ENCODE measurements at places on chromosomes 6 and 20.

DNA sequence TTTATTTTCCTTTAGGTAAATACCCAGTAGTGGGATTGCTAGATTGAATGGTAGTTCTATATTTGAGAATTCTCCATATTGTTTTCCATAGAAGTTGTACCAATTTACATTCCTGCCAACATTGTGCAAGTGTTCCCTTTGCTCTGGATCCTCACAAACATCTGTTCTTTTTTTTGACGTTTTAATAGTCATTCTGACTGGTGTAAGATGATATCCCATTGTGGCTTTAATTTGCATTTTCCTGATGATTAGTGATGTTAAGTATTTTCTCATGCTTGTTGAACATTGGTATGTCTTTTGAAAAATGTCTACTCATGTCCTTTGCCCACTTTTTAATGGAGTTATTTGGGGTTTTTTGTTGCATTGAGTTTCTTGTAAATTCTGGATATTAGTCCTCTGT is 85.6 kb downstream of the UBE3D start:
- DNase-seq, result no peak

DNA sequence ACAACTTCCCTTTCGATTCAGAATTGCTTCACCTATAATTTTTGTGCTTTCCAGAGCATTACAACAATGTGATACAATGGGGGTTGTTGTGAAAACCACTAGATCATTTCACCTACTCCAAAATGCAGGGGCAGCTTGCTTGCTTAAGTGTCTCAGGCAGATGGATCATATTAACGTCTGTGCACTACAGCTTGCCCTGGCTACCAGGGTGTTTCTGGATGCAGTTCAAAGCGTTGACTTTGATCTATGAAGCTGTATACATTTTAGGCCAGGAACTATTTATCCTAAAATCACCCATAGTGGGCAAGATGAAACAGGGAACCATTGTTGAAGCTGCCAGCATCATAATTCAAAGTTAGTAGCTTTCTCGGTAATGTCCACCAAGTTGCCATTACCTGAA is 339.5 kb upstream of the HSF2 start:
- no peak for DNase-seq

GRCh38 chr6:15763837-15764236 is 101.0 kb upstream of the DTNBP1 start:
- DNase-seq, result no peak

DNA sequence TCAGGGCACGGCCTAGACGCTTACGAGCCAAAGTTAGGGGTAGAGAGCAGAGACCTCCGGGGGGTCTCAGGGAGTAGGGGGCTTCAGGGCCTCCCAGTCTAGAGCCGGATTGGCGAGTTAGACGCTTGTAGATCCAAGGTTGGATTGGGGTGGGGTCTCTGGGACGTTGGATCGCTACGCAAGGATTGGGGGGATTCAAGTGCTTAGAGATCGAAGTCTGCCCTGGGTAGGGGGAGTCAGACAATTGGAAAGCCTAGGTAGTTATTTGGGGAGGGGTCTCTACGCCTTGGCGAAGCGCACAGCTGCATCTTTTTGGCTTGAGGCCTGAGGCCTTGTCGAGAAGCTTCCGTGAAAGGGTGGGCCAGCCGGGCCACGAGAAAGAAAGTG is 469 bp downstream of the STX16 start:
- DNase-seq, result no peak

DNA sequence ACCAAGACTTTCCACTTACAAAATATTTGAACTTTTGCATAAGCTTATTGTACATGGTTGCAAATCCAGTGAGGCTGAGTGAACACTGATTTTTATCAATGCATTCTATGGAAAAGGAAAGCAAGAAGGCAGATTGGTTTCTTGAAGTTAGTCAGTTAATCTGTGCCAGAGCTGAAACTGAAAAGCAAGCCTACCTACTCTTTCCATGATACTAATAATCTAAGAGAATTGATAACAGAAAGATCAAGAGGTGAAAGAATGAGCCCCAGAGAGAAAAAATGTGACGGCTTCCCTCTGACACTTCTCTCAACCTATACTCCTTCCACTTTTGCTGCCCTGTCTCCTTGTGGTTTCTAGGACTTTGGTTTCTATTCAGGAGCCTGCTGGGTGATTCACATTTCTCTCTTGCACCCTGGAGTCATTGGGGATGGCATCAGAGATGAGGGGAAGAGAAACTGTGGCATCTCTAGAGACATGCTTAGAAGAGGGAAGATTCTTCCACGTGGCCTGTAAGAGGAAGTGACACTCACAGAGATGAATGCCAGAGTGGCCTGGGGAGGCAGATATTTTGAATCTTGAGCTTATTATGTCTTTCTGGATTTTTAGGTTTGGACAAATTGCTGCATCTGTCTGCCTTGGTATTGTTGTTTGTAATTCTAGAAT is 158.6 kb upstream of the RIMS1 start:
- no peak for DNase-seq

GRCh38 chr6:144778773-144779492 is 493.8 kb downstream of the UTRN start:
- DNase-seq, result no peak

GRCh38 chr6:16756660-16757255 is 4.5 kb downstream of the ATXN1 start:
- DNase-seq, result no peak

- peak; percentile 58 for DNase-seq
Observed at GRCh38 chr6:111874025-111874415, 768 bp upstream of the FYN start.

- no peak for DNase-seq
Observed at GRCh38 chr20:10402938-10403608, 30.9 kb downstream of the MKKS start.

GRCh38 chr20:59778615-59779200 is 154.7 kb downstream of the SYCP2 start:
- no peak for DNase-seq

DNA sequence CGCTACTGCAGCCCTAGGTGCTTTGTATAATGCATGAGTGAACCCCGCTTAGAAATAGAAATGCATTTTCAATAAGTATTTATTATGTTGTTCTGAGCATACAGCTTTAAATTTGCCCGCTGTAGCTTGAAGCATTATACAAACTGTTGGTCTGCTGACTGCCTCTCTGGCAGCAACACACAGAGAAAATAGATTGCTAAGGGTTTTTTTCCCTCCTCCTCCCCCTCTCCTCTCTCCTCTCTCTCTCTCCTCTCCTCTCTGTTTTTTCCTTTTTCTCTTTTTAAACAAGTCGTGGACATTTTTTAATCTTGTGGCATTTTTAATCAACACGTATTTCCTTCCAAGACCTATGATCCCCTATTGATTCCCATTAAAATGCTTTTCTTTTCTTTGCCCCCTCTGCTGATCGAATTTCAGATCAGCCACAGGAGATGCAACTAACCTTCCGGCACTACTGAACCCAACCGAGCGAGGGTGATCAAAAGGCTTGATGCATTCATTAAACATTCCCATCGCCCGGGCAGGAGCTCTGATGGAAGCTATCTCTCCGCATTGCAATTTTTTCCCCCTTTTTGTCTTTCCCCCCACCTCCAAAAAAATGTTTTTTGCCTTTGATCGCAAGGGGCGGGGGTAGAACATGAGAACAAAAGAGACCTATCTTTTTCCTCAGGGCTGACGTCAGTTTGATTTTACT is 90.7 kb upstream of the ARID1B start:
- DNase-seq, result peak; percentile 28

- DNase-seq, result peak; percentile 95
Observed at GRCh38 chr6:135114355-135115145, 59.9 kb upstream of the HBS1L start.

- DNase-seq, result no peak
Observed at GRCh38 chr6:29919506-29920445, 22.6 kb upstream of the HLA-A start.

GRCh38 chr20:32582659-32583580 is 2.2 kb downstream of the NOL4L start:
- no peak for DNase-seq

DNA sequence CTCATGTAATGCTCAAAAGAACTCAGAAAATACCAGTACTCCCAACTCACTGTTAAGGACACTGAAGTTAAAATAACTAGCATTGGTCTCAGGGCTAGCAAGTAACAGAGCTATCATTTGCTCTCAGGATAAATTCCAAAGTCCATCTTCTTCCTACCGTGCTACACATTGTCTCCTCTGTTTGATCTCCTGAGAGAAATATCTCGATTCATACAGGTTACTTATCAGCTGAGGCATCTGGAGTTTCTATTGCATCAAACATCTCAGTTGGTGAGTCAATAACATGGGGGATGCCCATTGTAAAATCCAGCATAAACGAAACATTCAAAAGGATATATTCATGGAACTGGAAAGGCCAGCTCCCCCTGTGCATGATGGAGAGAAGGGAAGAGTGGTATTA is 147.4 kb downstream of the BACH2 start:
- no peak for DNase-seq

DNA sequence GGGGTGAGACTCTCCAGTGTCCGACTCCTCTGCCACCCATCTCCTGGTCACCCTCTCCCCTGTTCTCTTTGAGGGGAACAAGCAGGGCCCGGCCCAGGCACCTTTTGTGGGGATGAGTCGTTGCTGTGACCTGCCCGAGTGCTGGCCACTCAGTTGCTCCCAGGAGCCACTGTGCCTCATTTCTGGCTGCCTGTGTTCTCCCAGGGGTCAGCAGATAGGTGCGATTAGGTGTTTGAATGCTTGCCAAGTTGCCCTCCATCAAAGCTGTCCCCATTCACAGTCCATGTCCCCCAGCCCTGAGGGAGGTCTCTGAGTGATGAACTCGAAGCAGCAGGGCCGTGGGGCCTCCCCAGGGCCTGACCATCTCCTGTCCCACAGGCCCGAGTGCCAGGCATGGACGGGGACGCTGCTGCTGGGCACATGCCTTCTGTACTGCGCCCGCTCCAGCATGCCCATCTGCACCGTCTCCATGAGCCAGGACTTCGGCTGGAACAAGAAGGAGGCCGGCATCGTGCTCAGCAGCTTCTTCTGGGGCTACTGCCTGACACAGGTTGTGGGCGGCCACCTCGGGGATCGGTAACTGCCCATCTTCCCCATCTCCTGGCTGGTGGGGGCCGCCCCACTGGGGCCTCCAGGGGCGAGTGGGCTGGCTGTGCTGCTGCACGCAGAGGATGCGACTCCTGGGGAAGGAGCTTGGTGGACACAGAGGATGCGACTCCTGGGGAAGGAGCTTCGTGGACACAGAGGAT is 4.1 kb downstream of the SLC17A9 start:
- no peak for DNase-seq

All from activated CD4-positive, alpha-beta T cell treated with anti-CD3 and anti-CD28 coated beads, Interleukin-2, Interleukin-4, amounts not matched to agents 100 ng/mL and 50 ng/mL, durations not matched to agents 16 hours and 8 hours (primary cell).